ENCODE measurements at places on chromosomes 7 and 10. TPM values are rescaled to one million over a fixed set of nuclear protein-coding genes. Genes with fewer than 3 reads are reported as not detected.

DNA sequence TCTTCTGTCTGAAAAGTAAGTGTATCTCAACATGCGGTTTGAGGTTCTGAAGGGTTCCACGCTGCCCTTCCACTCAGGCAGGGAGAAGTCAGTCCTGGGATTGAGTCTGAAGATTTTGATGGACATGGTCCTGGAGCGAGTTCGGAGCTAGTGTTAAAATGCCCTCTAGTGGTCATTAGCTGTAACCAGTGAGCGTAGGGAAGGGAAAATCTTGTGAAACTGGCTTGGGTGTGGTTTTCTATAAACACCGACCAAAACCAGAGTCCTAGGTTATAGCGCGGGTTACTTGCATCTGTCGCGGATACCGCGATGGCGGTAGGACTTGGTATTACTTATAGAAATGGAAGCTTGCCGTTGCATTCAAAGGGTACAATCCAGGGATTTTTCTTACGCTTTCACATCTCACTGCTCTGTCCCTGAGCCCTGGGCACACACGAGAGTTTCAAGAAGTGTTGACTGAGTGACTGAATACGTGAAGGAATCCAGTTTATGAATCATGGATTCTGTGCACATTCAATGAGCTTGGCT is 348.2 kb upstream of the C7orf33 start:
- DNase-seq: peak; percentile 52

GRCh38 chr10:133033742-133034048 is 54.0 kb upstream of the ADGRA1 start:
- no peak for DNase-seq

GRCh38 chr7:74612015-74612829 is 45.3 kb upstream of the GTF2I start:
- no peak for DNase-seq

DNA sequence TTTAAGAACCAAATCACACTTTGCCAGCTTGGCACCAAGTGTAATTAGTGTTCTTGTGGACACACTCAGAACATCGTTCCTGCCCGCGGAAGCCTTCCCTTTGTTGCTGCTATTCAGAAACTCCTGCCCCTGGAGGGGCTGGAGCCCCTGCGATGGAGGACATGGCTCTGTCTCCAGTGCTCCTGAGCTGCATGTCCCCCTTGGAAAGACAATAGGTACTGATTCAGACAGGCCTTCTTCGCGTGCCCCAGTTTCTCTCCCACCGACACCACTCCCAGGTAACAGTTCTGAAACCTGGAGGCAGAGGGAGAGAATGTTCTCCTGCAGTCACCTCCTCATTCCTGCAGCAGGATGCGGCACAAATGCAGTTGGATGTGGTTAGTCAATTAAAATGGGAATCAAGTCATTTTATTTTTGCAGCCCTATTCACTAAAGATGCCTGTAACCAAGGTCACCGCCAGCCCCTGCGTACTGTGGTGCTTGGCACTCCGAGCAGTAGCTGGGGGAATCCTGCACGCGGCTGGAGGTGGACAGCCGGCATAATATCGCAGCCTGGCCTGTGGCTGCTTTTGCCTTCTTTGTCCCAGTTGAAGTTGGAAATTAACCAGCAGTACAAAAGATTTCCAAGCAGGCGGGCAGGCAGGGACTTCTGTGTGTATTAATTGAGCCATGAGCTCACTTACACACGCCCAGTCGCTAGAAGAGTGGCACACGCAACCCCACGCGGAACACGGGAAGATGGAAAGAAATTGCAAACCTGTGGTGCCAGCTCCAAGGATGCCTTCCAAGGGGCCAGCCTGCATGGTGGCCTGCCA is 205.7 kb downstream of the EBF3 start:
- no peak for DNase-seq

- DNase-seq: no peak
Observed at GRCh38 chr7:22576612-22577469, 76.9 kb upstream of the STEAP1B start.

DNA sequence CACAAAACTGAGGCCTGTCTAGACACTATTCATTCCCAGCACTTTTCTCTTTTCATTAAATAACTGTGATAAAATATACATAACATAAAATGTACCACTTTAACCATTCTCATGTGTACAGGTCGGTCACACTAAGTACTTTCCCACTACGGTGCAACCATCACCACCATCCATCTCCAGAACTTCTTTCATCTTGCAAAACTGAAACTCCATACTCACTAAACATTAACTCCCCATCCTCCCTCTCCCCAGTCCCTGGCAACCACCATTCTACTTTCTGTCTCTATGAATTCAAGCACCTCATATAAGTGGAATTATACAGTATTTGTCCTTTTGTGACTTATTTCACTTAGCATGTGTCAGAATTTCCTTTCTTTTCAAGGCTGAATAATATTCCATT is 53.0 kb downstream of the ARHGAP12 start:
- DNase-seq: no peak

DNA sequence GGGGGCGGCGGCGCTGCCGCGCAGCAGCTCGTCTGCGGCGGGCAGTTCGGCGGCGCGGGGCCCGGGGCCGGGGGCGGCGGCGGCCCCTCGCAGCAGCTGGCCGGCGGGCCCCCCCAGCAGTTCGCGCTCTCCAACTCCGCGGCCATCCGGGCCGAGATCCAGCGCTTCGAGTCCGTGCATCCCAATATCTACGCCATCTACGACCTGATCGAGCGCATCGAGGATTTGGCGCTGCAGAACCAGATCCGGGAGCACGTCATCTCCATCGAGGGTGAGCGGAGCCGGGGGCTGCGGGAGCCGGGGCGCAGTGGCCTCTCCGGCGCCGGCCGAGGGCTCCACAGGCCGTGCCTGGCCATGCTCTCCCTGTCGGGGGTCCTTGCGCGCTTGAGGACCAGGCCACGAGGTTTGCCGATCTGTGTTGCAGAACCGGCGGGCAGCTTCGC is 548 bp downstream of the AGAP3 start:
- DNase-seq: no peak

- no peak for DNase-seq
Observed at GRCh38 chr10:26318672-26319071, 102.1 kb downstream of the GAD2 start.

DNA sequence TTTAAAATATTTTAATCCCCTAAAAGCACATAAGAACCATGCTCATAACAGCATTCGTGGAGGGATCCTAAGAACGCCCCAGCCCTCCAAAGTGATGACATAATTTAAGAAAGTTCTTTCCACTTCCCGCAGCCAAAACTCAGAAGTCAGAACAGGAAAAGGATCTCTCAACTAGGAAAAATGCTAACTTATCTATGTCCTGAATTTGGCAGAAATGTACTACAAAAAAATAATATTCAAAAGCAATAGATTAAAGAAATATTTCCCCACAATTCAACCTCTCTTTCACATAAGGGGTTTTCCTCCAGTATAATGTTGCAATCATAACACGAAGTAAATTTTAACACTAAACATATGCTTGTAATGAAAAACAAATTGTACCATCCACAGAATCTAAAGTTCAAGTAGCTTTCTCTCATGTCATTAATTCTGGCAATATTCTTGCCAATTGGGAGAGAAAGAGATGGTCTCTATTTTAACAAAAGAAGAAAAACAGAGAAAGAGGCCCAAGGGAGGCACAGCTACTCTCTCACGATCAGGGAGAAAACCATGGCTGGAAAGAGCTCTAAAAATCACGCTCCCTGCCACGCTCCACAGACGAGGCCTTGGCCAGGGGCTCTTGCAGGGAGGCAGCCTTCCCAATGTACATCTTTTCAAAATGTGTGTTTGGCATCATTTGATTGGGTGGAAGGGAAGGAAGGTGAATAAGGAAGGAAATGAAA is 22.9 kb downstream of the ASB13 start:
- DNase-seq: peak; percentile 53

DNA sequence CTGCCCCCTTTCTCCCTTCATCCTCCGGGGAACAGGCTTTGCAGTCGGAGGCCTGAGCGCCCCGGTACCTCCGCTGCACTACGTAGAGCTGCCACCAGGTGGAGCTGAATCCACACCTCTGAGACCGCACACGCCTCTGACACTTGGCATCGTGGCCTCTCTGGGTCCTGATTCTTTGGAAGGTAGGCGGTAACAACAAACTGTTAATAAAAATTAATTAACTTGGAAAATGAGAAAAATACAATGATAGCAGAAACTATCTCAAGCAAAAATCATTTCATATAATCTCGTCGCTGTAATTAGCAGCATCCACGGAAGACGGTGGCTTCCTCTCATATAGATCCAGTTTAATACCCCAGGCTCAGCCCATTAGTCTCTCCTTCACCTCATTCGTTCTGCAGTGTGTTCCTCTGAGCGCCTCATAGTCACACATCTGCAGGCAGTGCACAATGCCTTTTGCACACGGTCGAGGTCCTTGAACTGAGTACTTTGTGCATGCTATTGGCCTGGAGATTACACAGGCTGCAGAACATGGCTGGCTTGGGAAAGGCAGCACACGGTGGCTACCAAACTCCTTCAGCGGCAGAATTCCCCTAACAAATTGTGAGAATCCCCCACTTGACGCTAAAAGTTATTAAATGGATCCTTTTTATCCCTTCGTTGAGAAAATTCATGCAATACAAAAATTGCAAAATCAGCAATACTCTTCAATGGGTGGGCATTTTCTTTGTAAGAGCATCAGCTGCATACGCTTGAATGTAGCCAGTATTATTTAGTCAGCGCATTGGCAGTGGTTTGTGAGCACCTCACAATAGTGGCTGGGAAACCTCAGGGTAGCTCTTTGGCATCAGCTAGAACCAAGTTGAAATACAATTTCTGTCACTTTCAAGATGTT is 18.7 kb downstream of the OR9A2 start:
- DNase-seq: peak; percentile 17

DNA sequence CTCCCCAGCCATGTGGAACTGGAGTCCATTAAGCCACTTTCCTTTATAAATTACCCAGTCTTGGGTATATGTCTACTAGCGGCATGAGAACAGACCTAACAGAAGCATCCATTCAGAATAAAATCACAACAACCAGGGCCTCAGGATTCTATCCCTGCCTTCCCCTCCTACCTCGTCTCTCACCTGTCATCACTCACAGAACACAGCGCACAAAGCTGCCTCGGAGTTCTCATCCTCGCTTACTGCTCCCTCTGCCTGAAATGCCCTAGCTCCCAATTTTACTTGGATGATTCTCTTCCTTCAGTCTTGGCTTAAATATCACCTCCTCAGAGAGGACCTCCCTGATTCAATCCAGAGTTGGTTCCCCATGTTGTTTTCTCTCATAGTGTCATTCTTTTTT is 70.7 kb upstream of the AFAP1L2 start:
- DNase-seq: no peak

GRCh38 chr7:114008696-114009095 is 89.9 kb upstream of the PPP1R3A start:
- DNase-seq: no peak

- DNase-seq: no peak
Observed at GRCh38 chr10:76285012-76285411, 853.6 kb downstream of the LRMDA start.

DNA sequence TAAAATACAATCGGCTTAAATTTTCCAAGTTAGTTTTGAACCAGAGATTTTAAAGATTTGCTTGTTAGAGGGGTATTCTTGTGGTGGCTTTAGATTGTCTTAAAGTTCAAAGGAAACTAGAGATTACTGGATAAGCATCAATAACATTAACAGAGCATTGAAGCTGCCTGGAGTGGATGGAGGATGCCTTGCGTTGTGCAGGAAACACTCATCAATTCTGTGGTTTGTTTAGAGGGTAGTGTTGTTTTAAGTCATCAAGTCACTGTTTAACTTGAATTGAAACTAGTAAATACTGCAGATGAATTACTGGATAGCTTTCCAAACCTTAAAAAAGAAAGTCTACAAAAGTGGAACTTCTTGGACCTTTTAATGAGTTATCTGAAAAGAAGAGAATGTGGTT is 218.6 kb downstream of the CELF2 start:
- no peak for DNase-seq

DNA sequence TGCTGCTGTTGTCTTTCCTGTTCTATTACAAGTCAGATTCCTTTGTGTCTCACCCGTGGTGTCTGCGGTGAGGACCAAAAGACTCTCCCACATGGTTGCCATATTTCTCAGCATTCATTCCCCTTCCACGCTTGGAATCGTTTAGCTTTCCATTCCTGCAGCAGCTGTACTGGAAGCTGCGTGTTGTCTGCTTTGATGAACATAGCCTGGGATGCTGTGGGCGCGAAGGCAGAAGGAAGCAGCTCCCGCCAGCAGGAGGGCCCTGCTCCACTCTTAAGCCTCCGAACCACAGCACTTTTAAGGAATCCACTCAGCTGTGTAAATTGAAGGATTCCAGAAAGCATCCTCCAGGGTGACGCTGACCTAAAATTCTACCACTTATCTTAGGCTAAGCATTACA is 303.6 kb upstream of the PITRM1 start:
- DNase-seq: no peak

- DNase-seq: no peak
Observed at GRCh38 chr10:45673074-45673648, 589 bp upstream of the ZFAND4 start.

- DNase-seq: no peak
Observed at GRCh38 chr10:104297697-104298660, 29.0 kb downstream of the GSTO2 start.

DNA sequence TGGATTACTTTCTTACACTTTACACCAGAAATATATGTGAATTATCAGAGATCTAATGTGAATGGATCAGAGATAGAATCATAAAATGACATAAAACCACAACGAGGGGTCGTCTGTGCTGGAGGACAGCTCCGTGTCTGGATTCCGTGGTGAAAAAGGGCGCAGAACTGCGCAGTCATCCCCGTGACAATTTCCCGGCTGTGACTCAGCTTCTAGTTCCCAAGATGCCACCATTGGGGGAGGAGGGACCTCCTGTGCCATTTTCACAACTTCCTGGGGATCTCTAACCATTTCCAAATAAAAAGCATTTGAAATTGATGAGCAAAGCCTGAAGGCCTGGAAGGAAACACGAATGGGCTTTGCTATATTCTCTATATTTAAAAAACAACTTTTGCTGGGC is 72.1 kb downstream of the PDGFA start:
- no peak for DNase-seq

DNA sequence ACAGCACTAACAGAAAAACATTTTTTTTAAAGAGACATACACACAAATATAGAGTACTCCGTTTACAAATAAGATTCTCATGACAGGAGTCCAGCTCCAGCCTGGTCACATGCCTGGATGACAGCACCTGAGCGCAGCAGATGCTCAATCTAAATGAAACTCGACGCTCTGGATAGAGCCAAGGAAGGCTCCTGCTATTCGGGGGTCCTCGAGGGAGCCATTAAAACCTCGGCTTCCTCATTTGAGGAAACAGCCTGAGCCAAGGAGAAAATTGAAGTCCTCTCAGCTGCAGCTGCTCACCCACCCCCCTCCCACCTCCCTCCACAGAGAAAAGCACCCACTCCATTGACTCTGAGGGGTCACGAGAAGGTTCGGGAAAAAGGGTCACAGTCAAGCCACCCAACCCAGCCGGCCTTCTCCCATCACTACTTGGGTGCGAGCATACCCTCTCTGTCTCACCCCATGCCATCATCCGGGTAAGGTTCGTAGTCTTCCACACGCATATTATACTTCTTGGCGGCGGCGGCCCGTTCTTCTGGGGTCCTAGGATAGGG is 673 bp downstream of the NDUFB8 start:
- DNase-seq: no peak

- DNase-seq: no peak
Observed at GRCh38 chr7:44120395-44120794, 3.0 kb downstream of the POLD2 start.

Gene DPP6
- polyA plus RNA-seq: 1.2 TPM

Gene OLAH
- polyA plus RNA-seq: 0.47 TPM

Gene DENND2A
- polyA plus RNA-seq: 16.9 TPM

Gene ZNF365
- polyA plus RNA-seq: 0.10 TPM

Gene HOGA1
- polyA plus RNA-seq: 0.35 TPM

Gene H2BK1
- polyA plus RNA-seq: not detected

Gene MYH16
- not detected for polyA plus RNA-seq

Gene FXYD4
- not detected for polyA plus RNA-seq

Gene KCNMA1
- polyA plus RNA-seq: 107 TPM

Gene CEP55
- 0.48 TPM for polyA plus RNA-seq

Gene LRRD1
- not detected for polyA plus RNA-seq
